ENCODE measurements at places on chromosomes 13 and 19.

DNA sequence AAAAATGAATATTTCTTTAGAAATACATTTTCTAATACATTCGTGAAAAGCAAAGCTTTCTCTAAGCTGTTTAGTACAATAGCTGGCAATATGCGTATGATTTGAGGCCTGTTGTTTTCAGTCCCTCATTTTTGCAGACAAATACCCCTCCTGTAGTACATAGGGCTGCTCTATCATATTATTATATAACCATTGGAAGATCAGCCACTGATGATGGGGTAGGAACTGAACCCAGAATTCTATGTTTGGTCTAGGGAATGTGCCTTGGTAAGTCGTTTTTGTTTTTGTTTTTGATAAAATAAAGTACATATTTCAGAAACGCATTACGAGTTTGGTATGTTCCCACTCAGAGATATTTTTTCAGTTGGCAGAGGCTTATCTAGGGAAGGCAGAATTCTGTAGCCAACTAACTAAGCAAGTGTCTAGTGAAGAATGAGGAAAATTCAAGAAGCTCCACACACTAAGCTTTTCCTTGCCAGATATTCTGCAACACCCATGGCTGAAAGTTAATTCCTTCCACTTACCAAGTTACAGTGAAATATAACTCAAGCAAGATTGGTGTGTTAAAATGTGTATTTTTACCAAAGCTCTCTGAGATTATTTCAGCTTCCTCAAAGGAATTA, 656.9 kb upstream of the MIR17HG start:
- DNase-seq = no peak

- no peak for DNase-seq
Measured at GRCh38 chr19:6509118-6509971, 7.2 kb upstream of the TUBB4A start.

GRCh38 chr13:40631605-40632004, 34.8 kb downstream of the FOXO1 start:
- no peak for DNase-seq

DNA sequence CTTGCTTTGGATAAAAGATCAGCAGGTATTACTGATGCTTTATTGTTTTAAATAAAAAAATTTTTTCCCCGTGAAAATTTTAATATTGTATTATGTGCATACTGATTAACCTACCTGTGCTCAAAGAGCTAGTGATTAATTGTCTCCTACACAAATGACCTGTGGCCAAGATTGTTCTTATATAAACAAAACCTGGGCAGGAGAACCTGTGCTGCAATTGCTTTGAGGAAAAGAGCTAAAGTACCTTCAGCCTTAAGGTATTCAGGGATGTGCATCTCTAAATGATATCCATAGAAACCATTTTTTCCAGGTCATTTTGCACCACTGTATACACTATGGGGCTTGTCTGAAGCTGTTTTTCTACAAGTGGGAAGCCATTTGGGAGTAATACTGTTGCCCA, 1.2 kb downstream of the FRY start:
- DNase-seq = no peak

GRCh38 chr13:44306371-44307192, 67.0 kb upstream of the SERP2 start:
- DNase-seq = no peak

GRCh38 chr19:1163283-1163933, 10.7 kb downstream of the SBNO2 start:
- no peak for DNase-seq

- no peak for DNase-seq
Measured at GRCh38 chr19:50290011-50290410, 39.2 kb downstream of the KCNC3 start.

DNA sequence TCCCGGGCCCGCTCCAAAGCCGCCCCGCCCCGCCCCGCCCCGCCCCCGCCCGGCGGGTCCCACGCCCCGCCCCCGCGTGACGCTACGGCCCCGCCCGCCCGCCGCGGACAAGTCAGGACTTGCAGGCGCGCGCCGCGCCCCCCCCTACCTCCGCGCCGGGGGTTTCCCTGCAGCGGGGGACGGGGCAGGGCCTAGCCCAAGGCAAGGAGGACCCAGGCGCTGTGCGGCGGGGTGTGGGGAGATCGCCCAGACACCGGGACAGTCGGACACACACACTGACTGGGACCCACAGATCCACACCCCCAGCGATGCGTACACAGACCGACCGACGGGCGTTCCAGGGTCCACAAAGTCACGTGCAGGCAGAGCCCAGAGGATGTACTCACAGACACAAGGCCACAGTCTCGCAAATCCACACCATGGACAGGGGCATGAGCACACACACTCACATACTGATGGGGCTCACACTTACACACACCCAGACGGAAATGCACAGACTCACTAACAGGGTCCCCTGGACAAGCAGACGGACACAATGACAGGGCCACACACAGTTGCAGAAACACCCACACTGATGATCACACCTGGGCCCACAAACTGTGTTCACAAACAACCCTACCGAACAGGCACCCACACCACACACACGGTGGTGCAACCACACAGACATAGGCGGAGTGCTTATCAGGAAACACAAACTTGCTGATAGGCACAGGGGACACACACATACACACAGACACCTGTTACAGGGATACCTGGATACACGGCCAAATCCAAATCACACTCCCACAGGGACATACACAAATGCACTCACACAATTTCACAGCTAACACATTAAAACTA, 436 bp upstream of the BBC3 start:
- peak; percentile 83 for DNase-seq

GRCh38 chr19:46347985-46348384, 1.1 kb downstream of the PPP5C start:
- no peak for DNase-seq

- DNase-seq = no peak
Measured at GRCh38 chr13:68748038-68748437, 1359.6 kb upstream of the ATXN8OS start.

GRCh38 chr13:50189450-50189849, 174.2 kb downstream of the KCNRG start:
- DNase-seq = no peak

GRCh38 chr13:30520571-30520970, 54.8 kb upstream of the HMGB1 start:
- no peak for DNase-seq

- no peak for DNase-seq
Measured at GRCh38 chr19:1567116-1567847, 843 bp downstream of the MEX3D start.

DNA sequence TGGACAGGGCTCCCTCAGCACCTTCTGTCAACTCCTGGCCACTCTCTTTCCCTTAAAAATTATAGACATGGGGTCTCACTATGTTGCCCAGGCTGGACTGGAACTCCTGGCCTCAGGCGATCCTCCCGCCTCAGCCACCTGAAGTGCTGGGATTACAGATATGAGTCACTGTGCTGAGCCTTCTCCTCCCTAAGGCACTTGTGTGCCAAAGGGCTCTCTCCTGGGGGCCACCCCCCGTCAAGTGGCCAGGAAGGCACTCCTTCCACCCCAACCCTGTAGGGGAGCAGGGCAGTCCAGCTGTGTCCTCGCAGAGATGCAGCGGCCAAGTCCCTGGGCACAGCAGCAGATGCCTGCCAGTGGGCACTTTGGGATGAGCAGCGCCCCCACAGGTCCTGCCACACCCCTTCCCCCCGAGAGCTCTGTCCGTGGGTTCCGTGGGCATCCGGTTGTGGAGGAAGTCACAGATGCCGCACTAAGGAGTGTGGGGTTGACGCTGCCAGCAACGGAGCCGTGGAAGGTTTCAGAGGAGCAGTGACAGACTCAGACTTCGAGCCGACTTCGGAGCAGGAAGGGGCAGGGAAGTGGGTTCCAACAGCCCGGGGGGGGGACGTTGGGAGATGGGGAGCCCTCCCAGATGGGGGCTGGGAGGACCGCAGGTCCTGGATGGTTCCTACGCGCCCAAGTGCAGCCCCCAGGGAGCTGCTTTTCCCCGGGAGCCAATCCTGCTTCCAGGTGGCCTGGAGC, 3.3 kb upstream of the UQCR11 start:
- no peak for DNase-seq

DNA sequence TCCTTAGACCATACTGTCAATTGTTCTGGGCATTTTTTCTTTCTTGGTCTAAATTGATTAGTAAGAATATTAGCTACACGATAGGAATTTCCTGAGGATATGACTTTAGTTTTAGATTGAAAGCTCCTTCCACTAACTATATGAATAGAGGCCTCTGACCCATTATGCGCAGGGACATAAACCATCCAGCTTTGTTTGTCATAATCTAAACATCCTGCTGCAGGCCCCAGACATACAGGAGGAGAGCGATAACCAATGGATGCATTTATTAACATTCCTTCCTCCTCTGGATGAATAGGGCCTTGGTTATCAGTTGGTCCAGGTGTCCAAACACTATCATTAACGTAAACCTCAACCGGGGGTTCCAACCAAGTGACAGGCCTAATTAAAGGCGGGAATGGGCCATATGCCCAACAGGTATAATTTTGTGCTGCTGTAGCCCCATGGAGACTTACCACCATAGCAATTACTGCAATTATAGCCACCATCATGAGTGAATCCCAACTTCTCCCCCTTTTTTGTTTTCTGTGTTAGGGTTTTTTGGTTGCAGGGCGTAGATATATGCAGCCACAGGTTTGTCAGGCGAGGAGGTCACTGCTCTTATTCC, 32.6 kb downstream of the CLEC4M start:
- no peak for DNase-seq

DNA sequence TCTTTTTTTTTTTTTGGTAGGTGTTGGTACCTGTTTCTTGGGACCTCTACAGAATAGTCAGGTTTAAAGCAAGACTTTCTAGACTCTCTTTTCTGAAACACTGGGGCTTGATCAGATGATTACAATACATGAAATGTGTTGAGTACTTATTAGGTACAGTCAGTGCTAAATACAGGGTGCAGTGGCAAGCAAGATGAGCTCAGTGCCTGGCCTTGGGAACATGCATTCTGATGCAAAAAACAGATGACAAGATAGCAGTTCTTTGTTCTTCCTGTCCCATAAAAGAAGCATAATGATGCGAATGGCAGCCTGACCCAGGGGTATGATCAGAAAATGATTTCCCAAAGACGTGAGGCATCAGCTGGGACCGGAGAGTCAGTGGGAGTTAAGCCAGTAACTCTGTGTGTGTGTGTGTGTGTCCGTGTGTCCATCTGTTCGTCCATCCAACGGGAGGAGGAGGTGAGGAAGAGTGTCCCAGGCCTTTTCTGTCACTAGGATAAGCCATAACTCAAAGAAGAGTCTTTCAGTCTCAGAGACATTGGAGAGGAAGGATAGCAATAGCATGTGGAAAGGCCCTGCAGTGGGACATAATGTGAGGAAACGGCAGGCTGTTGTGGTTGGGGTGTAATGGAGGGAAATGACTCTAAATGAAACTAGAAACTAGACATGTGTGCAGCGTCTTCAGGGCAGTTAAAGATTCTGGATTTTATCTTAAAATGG, 32.2 kb downstream of the SLAIN1 start:
- DNase-seq = no peak

DNA sequence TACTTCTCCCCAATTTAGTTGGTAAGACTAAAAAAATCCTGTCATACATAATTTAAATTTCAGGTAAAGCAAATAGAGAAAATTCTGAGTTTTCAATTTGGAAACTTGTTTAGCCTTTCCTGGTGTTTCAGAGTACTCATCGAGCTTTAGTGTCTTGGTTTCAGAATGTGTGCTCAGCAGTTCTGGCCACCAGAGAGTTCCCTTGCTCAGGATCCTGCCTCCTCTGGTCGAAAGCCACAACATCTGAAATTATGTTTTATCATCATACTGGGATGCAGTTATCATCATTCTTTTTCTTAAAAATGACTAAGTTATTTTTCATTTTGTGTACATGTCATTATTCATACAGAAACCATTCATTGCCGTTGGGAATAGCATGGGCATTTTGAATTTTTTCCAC, 263.2 kb upstream of the SPRY2 start:
- DNase-seq = no peak

DNA sequence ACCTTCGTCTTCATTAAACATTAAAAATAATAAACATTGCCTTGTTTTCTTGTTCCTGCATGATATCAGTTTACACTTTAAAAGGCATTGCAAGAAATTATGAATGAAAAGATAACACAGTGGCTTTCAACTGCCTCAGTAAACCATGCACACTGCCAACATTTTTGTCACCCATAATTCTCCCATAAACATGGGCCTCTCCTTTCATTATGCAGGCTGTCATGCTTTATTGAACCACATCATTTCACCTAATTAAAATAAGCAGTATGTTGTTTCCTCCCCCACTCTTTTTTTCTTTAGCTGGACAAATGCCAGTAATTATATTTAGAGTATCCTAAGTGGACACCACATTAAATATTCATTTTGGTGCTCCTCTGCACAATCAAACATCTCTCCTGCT, 1566.5 kb upstream of the SLC10A2 start:
- no peak for DNase-seq

DNA sequence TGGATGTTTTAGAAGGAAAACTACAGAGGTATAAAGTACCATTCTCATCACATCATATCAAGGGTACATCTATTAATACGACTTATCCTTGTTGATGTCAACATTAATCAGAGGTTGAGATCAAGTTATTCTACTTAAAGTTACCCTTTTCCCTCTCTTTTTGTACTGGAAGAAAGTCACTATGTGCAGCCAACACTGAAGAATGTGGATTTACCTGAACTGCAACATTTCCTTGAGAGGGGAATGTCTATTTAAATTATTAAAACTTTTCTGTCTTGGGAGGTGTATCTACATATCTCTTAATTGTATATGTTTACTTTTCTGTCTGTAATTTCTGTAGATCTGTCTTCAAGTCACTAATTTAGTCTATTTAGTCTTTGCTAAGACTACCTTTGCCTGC, 2.5 kb upstream of the FBXL3 start:
- no peak for DNase-seq

DNA sequence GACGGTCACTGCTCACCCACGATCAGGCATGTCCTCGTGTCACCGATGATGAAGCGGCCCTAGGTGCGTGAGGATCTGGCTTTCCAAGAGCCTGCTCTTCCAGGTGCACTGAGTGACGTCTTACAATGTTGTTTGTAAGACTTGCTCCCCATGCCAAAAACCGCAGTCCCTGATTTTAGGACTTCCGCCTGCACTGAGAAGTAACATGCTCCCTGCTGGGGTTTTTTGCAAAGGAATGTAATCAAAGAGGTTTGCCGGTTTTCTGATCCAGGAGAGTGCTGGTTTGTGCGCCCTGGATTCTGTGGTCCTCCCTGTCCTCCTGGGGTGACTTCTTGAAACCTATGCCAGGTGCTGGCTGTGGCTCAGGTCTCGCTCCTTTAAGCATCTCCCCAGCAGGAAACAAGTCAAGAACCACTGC, 38.8 kb downstream of the MYO9B start:
- DNase-seq = no peak

DNA sequence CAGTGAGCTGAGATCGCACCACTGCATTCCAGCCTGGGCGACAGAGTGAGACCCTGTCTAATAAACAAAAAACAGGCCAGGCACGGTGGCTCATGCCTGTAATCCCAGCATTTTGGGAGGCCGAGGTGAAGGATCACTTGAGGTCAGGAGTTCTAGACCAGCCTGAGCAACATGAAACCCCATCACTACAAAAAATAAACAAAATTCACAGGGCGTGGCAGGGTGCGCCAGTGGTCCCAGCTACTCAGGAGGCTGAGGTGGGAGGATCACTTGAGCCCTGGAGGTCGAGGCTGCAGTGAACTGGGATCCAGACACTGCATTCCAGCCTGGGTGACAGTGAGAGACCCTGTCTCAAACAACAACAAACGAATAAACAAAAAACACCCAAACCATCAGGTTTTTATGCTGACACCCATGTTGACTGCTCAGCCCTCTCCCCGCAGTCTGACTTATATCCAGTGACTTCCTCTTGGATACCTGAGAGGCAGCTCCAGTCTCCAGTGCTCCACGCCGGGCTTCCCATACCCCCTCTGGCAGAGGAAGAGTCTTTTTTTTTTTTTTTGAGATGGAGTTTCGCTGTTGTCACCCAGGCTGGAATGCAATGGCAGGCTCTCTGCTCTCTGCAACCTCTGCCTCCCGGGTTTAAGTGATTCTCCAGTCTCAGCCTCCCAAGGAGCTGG, 17.7 kb downstream of the WTIP start:
- DNase-seq = no peak
